Thoracic aorta (tissue), 2 donors: ENCODE measurements at places on chromosomes 2 and 18. TPM values are rescaled to one million over a fixed set of nuclear protein-coding genes. Genes with fewer than 3 reads are reported as not detected.

- H3K27me3 ChIP-seq, result peaks cover 12% of the 10 kb centered on the region
- H3K36me3 ChIP-seq, result no peaks in the 10 kb centered on the region
- H3K4me1 ChIP-seq, result peaks cover 11% of the 10 kb centered on the region
- DNase-seq, result no peak
- no peak overlapping the region for H3K27ac ChIP-seq
- H3K4me3 ChIP-seq, result no peak overlapping the region
Measured at GRCh38 chr2:237482485-237482884, 4.6 kb upstream of the MLPH start.

REG3A gene
- total RNA-seq, result 2.8 TPM

HAAO gene
- 33.7 TPM for total RNA-seq

GRCh38 chr2:28956415-28956826 is 24.7 kb upstream of the TOGARAM2 start:
- no peaks in the 10 kb centered on the region for H3K4me1 ChIP-seq
- no peaks in the 10 kb centered on the region for H3K27me3 ChIP-seq
- no peak for DNase-seq
- H3K36me3 ChIP-seq, result no peaks in the 10 kb centered on the region

TRIM54 gene
- 2.5 TPM for total RNA-seq

- no peaks in the 10 kb centered on the region for H3K4me1 ChIP-seq
- H3K4me3 ChIP-seq, result no peak overlapping the region
- DNase-seq, result no peak
Measured at GRCh38 chr2:132462236-132462635, 45.6 kb downstream of the GPR39 start.

B3GNT7 gene
- 11.4 TPM for total RNA-seq

- no peaks in the 10 kb centered on the region for H3K27me3 ChIP-seq
- H3K4me3 ChIP-seq, result no peak overlapping the region
- no peaks in the 10 kb centered on the region for H3K36me3 ChIP-seq
- no peaks in the 10 kb centered on the region for H3K4me1 ChIP-seq
- no peak for DNase-seq
Measured at GRCh38 chr2:128820452-128820851, 501.8 kb upstream of the HS6ST1 start.

- DNase-seq, result no peak
- H3K36me3 ChIP-seq, result no peaks in the 10 kb centered on the region
- no peak overlapping the region for H3K27ac ChIP-seq
- H3K4me1 ChIP-seq, result no peaks in the 10 kb centered on the region
Measured at GRCh38 chr2:221134718-221135117, 437.4 kb downstream of the EPHA4 start.

DNA sequence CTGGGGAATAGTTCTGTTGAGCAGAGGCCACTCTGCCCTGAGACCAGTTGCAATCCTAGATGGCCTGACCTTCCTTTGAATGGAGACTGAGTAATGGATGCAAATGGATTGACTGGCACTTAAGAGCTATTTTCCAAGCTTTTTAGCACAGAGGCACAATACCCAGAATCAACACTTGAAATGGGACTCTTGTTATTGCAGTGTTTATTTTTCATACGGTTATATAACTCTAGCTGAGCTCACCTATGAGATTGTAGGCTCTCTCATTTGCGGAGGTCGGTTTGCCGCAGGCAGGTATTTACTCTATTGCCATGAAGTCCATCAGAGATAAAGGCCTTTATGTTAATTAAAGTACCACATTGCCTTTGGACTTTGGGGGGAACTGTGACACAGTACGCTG is 422.3 kb upstream of the CELF4 start:
- no peak for DNase-seq
- no peaks in the 10 kb centered on the region for H3K27me3 ChIP-seq
- H3K4me1 ChIP-seq, result no peaks in the 10 kb centered on the region
- no peaks in the 10 kb centered on the region for H3K36me3 ChIP-seq
- no peak overlapping the region for H3K4me3 ChIP-seq

GRCh38 chr2:109155553-109156451 is 26.8 kb downstream of the SH3RF3 start:
- no peak overlapping the region for H3K4me3 ChIP-seq
- no peaks in the 10 kb centered on the region for H3K27me3 ChIP-seq
- H3K27ac ChIP-seq, result no peak overlapping the region
- H3K4me1 ChIP-seq, result peaks cover 7% of the 10 kb centered on the region

RAB1A gene
- 88.5 TPM for total RNA-seq

CCDC150 gene
- total RNA-seq, result 0.56 TPM
